ENCODE measurements at places on chromosomes 12 and 14.
A peak's percentile ranks its signal among the peaks of the same experiment; 100 is the strongest.

GRCh38 chr12:84463741-84464495 lies 448.7 kb downstream of the SLC6A15 start:
- no peak for DNase-seq

GRCh38 chr14:38208618-38209562 lies 1.2 kb downstream of the SSTR1 start:
- no peak for DNase-seq

GRCh38 chr14:101332281-101332680 lies 229.0 kb upstream of the DIO3 start:
- DNase-seq, result no peak

DNA sequence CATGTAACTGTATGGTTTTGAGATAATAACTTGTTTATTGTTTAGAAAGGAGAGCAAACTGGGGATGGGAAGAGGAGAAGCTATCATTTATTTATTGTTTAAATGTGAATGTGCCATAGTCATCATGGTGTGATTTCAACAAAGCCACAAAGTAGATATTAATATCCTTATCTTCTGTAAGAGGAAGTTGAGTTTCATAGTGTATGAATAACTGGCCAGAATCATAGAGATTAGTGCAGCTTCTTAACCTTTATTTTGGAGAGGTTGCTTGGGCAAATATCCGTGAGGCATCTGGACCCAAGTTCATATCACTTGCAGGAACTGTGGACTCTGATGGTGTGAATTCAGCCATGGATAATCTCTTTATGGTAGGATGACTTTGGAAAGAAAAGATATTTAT lies 26.8 kb upstream of the LYZ start:
- no peak for DNase-seq

GRCh38 chr14:106872611-106873446 lies 1346.4 kb downstream of the TMEM121 start:
- peak; percentile 86 for DNase-seq

DNA sequence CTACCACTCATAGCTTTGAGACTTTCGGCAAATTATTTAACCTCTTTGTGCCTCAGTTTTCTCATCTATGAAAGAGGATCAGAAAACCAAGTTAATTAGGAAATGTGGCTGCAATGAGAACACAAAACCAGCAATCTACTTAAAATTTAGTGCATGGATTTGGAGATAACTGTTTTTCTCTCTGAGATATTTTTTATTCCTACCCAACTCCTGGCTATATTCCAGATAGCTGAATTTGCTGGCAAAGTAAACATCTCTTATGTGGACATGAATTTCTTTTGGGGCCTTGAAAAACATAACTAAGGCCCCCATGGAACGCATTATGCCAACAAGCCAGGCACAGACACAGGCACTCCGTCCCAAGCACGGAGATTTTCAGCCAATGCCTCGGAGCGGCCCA lies 53.4 kb upstream of the FOXN3 start:
- no peak for DNase-seq

- no peak for DNase-seq
These were observed 750.5 kb upstream of the TMEM132C start for GRCh38 chr12:127516467-127516866.

GRCh38 chr14:23365732-23366425 lies 907 bp upstream of the EFS start:
- no peak for DNase-seq

DNA sequence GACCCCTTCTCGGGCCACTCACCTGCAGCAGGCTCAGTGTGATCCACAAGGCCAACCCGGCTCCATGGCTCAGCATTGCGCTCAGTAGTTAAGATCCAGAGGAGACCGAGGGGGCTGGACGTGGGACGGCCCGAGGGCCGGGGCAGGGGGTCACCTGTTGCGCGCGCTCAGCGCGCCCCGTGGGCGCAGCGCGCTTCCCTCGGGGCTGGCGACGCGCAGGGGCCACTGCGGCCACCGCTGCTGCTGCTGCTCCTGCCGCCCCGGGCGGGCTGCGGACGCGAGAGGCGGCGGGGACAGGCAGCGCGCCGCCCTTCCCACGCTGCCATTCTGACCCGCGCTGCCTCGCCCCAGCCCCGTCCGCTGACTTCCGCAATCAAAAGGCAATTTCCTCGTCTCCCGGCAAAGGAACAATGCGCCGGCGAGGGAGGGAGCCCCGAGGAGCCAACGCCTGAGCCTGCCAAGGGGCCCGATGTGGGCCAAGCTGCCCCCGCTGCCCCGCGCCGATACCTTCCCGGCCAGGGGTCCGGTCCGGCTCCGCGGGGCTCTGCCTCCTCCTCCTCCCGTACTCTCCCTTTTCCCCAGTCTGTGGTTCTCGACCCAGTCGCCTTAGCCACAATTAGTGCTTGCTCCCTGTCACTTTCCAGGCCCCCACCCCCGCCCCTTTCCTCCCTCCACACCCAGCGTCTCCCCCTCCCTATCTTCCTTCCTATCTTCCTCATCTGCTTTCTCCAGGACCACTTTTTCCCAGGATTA lies 27.3 kb downstream of the PTPRB start:
- DNase-seq, result no peak

DNA sequence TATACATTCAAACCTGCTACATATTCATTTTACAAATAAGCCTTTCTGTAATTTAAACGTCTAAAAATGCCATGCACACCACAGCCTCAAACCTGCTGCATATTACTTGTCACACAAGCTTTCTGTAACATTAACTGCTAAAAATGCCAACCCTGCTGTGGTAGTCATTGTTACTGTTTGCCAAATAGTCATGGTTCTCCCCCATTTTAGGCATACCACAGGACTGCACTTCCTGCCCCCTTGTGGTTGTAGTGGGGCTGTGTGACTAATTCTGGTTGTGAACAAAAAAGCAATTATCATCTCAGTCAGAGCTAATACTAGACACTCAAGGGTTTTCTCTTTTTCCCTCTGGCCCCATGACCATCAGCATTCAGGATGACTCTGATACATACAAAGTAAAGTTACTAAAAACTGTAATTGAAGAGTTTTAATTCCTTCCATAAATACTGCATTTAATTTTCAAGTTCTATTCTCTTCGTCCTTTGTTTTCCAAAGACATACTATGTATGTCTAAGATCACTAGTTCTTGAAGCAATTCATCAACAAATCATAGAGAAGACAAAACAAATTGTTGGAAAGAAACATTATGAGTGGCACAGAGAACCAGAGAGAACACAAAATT lies 5.7 kb upstream of the SLC35F4 start:
- DNase-seq, result no peak

- DNase-seq, result no peak
These were observed 54.4 kb downstream of the GPR137C start for GRCh38 chr14:52607061-52607460.

DNA sequence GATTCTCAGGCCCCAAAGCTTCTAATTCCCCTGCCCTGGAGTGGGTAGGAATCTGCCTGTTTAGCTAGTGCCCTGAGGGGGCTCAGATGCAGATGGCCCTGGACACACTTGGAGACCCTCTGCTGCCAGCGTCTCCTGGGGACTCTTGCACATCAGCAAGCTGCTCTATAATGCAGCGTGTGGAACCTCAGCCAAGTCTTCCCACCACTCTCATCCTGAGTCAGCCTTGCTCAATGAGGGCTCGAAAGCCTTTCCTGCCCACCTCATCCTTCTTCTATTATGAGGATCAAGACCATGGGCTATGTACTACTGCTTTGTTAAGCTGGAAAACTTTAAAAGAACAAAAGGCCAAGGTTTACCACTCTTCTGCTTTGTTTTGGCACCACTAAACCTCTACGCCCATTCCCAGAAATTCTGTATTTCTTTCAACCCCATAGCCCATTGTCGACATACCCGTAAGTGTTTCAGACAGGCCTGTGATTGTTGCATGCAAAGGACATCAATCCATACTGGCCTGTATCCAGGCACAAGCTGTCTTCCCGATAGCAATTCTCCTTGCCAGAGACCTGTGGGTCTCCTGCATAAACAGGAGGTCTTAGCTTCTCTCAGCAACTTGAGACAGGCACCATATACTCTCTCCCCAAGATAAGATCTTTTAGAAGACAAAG lies 246.9 kb downstream of the DPF3 start:
- no peak for DNase-seq

- DNase-seq, result no peak
These were observed 31.6 kb upstream of the FRS2 start for GRCh38 chr12:69438539-69438938.

GRCh38 chr14:95828649-95829265 lies 47.9 kb upstream of the TUNAR start:
- no peak for DNase-seq

- no peak for DNase-seq
These were observed 13.7 kb downstream of the CHFR start for GRCh38 chr12:132873724-132874123.

DNA sequence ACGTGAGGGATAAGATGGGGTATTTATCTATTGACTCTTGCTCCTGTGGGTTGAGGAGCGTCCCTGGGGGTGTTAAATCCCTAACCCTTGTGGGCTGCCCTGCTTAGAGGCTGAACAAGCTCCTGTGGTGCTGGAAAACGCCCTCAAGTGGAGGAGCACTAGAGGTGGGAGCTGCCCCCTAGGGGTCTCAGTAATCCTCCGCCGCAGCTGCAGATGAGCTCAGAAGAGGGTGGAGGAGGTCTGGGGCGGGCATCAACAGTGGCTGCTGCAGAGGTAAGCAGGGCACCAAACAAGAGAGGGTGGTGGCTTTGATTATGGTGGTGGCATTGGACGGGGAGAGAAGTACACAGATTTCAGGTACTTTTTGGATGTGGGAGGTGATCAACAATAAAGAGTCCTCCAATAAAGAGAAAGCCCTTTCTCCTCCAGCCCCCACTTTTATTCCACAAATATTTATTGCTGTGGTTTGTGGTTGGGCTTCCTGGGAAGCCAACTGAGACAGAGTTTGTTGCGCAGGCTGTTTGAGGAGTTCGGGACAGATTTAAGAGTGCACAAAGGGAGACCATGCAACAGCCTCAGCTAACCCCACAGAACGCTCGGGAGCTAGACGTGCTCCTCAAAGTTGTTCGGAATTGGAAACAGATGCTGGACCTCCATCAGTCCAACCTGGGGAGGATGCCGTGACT lies 179.9 kb downstream of the ADCK1 start:
- no peak for DNase-seq

GRCh38 chr14:65062096-65063075 lies 39.9 kb downstream of the MAX start:
- no peak for DNase-seq

- DNase-seq, result no peak
These were observed 165.9 kb downstream of the DERA start for GRCh38 chr12:16076970-16077522.

DNA sequence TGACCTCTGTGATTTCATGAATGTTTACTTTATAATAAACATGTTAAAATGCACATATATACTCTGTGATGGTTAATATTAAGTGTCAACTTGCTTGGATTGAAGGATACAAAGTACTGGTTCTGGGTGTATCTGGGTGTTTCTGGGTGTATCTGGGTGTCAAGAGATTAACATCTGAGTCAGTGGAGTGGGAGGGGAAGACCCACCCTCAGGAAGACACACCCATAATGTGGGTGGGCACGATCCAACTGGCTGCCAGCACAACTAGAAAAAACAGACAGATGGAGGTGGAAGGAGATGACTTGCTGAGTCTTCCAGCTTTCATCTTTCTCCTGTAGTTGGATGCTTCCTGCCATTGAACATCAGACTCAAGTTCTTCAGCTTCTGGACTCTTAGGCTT lies 11.9 kb downstream of the NUP37 start:
- no peak for DNase-seq

- DNase-seq, result no peak
These were observed 175.9 kb downstream of the MON2 start for GRCh38 chr12:62642486-62642885.

DNA sequence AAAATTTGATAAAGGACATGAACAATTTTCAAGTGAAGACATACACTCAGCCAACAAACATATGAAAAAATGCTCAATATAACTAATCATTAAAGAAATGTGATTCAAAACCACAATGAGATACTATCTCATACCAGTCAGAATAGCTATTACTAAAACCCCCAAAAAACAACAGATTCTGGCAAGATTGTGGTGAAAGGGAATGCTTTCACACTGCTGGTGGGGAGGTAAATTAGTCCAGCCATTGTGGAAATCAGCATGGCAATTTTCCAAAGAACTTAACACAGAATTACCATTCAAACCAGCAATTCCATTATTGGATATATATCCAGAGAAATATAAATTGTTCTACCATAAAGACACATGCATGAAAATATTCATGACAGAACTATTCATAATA lies 18.7 kb upstream of the TAS2R14 start:
- DNase-seq, result no peak

DNA sequence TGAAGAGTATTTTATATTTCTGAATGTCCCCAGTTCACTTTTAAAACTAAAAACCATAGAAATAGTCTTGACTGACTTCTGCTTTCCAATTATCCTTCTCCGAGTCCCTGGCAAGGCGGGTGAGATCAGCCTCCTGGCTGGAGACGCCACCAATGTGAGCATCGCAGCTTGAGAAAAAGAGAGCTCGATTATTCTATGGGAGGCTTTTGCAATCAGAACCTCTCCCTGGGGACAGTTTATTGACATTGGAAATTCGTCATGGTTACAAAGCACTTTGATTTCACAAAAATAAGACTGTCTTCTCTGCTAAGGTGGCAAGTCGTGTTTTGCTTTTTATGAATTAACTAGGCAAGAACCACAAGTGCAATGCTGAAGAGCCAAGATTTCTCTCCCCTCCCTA lies 23.6 kb upstream of the GPHB5 start:
- DNase-seq, result no peak

- DNase-seq, result no peak
These were observed 16.5 kb downstream of the CCER1 start for GRCh38 chr12:90938451-90938850.

DNA sequence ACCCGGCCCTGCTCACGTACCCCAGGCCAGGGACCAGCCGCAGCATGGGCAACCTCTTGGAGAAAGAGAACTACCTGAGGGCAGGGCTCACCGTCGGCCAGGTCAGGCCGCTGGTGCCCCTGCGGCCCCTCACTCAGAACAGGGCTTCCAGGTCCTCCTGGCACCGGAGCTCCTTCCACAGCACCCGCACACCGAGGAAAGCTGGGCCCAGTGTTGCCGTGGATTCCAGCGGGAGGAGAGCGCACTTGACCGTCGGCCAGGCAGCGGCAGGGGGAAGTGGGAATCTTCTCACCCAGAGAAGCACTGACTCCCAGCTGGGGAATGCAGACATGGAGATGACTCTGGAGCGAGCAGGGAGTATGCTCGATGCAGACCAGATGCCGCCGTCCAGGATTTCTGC lies 7.9 kb upstream of the VAMP1 start:
- DNase-seq, result no peak

DNA sequence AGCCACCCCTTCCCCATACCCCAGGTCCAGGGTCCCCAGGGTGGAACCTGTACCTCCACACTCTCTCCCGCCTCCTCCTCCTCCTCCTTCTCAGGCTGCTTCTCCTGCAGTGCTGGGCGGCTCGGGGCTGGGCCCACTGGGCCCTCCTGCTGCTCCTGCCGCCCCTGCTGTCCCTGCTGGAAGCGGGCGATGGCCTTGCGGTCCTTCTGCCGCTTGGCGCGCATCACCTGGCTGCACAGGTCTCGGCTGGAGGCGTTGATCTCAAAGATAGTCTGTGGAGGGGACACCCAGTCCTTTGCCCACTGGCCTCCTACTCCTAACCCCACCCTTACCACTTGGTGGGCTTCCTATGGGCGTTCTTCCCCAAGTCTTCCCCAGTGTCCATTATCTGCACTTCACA lies 14.5 kb downstream of the CFAP73 start:
- no peak for DNase-seq

- DNase-seq, result no peak
These were observed 258.6 kb upstream of the DCN start for GRCh38 chr12:91441246-91441645.

GRCh38 chr12:41476499-41477439 lies 288.6 kb downstream of the PDZRN4 start:
- DNase-seq, result no peak

GRCh38 chr14:68318828-68319227 lies 474.0 kb downstream of the ZFP36L1 start:
- DNase-seq, result no peak

Measured in stimulated activated CD4-positive, alpha-beta T cell treated with anti-CD3 and anti-CD28 coated beads, Interleukin-15, amount 100 ng/mL, for 1 hour (primary cell).